ENCODE measurements at places on chromosomes 1 and 21.

- no peak for DNase-seq
Measured at GRCh38 chr21:44078411-44078981, 28.7 kb upstream of the PWP2 start.

DNA sequence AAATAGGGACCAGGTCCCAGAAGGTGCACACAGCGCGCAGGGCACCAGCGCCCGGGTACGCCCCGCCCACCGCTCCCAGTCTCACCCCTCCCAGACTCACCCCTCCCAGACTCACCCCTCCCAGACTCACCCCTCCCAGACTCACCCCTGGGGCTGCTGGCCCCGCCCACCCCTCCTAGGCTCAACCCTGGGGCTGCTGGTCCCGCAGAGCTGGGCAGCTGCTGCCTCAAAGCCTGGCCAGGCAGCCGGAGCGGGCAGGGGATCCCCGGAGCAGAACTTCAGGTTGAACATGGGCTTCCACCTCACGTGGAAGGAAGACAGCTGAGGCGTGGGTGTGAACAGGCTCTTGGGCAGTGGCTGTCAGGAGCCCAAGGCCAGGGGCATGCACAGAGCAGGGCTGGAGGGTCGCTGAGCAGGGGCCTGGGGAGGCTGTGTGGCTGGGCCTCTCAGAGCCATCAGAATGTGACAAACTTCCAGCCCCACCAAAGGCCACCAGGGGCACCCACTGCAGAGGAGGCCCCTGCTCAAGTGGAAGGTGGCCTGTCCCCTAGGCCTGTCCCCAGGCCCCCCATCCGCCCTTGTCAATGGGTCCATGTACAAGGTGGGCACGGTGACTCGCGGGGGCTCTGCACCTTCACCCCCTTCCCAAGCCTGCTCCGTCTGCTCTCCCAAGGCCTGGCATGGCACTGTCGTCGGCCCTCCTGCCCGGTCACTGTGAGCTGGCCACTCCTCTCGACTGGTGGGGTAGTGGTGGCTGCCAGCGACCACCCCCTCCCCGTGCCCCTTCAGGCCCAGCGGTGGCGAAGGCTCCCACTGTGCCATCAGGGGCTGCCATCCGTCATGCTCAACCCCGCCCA lies 20.4 kb upstream of the SUMO3 start:
- no peak for DNase-seq

DNA sequence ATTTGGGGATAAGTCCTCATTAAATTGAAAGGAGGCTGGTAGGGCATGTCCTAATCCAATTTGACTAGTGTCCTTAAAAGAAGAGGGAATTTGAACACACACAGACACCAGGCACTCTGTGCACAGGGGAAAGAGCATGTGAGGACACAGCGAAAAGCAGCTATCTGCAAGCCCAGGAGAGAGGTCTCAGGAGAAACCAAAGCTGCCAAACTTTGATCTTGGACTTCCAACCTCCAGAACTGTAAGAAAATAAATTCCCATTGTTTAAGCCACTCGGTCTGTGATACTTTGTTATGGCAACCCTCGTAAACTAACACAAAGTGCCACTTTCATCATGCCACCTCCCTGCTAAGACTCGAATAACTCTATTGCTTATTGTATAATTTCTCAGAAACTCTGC lies 13.8 kb downstream of the PLA2G4A start:
- DNase-seq = no peak

DNA sequence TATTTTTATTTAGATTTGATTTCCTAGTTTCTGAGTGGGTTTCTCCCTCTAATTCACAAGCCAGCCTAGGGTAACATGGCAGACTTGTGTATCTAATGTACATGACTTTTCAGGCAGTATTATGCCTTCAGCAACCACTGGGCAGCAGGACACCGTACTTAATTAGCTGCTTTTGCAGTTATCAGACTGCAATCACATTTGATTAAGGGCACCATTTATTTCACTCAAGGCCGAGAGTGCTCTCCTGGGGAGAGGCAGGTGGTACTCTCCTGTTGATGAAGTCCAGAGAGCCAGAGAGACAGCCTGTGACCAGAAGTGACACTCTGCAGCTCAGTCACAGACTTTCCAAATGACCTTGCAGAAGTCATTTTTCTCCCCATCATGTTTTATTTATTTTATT lies 18.7 kb downstream of the CYYR1 start:
- no peak for DNase-seq

DNA sequence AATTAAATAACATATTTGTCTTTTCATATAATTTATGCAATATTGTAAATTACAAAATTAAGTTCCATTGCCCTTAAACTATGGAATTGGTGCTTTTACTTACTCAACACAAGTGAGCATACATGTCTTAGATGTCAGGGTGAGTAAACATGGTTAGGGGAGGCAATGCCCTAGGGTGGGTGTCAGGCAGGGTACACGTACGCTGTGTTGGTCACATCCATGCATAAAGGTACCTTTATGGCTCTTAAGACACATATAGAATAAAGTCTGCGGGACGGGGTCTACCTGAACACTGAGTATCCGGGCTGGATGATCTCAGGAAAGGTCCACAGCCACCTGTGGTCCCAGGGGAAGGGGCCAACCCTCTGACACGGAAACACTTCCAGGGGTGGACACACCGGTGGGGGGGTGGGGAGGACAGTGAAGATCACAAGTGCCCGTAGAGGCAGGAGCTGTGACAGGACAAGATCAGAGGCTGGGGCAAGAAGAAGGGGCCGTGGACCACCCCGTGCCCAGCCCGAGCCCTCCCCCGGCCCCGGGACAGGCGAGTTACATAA lies 720 bp downstream of the LIN9 start:
- no peak for DNase-seq

DNA sequence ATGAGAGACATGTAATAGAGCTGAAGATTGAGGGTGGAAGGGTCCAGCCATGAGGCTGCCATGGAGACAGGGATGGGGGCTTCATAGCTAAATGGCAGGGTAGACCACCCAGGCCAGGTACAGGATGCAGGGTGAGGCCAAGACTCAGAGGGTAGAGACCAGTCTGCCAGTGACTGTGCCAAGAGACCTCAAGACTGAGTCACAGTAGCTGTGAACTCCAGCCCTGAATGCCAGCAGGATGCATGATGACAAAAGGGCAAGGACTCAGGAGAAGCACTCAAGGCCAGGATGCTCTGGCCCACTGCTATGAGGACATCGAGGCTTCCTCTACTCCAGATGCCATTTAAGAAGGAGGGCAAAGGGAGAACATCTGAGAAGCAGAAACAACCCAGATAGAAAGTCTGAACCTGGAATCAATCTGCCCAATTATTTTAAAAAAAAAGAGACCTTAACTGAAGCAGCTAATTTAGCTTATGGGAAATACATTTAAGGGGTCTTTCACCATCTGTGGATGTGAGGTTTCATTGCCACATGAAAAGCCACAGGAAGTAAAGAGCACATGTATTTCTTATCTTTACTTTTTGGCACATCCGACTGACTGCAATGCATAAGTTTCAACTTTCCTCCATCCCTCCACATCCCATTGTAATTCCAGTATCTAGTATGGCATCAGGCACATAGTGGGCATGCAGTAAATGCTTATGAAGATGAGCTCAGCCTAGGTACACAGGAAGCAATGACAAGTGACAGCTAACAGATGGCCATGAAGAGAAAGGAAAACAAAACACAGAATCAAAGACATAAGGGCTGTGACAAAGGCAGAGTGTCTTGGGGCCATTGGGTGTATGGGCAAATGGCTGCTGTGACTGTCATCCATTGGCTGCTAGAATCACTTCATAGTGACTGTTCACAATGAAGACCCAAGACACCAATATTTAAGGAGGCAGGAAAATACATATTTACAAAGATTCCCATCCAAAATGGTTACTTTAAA lies 40.2 kb downstream of the SUSD4 start:
- no peak for DNase-seq

GRCh38 chr1:164630626-164631396 lies 71.8 kb downstream of the PBX1 start:
- no peak for DNase-seq

DNA sequence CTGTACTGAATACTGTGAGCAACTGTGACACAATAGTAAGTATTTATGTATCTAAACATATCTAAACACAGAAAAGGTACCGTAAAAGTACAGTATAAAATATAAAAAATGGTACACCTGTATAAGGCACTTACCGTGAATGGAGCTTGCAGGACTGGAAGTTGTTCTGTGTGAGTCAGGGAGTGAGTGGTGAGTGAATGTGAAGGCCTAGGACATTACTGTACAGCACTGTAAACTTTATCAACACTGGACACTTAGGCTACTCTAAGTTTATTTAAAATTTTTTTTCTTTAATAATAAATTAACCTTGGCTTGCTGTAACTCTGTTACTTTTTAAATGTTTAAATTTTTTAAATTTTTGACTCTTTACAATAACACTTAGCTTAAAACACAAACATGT lies 24.5 kb upstream of the SHCBP1L start:
- DNase-seq = no peak

DNA sequence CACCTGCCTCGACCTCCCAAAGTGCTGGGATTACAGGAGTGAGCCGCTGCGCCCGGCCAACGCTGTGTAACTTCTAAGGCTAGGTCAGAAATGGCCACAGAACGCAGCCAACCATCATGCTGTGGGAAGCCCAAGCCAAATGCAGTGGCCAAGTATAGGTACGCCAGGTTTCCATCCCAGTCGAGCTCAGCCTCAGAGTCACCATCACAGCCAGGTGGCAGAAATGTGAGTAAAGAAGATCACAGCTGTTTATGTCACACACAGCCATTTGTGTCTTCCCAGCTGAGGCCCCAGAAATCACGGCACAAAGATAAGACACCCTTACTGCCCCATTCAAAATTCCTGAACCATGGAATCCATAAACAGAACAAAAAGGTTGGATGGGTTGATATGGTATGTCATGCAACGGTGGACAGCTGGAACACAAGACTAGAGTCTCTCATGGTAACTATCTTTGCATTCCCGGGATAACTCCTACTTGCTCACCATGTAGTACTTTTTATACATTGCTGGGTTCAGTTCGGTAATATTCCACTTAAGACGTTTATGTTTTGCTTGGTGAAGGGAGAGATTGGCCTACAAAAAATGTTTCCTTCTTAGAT lies 84.3 kb downstream of the SLC45A1 start:
- no peak for DNase-seq

- DNase-seq = peak; percentile 11
Measured at GRCh38 chr1:99851850-99852454, 1.8 kb downstream of the AGL start.

DNA sequence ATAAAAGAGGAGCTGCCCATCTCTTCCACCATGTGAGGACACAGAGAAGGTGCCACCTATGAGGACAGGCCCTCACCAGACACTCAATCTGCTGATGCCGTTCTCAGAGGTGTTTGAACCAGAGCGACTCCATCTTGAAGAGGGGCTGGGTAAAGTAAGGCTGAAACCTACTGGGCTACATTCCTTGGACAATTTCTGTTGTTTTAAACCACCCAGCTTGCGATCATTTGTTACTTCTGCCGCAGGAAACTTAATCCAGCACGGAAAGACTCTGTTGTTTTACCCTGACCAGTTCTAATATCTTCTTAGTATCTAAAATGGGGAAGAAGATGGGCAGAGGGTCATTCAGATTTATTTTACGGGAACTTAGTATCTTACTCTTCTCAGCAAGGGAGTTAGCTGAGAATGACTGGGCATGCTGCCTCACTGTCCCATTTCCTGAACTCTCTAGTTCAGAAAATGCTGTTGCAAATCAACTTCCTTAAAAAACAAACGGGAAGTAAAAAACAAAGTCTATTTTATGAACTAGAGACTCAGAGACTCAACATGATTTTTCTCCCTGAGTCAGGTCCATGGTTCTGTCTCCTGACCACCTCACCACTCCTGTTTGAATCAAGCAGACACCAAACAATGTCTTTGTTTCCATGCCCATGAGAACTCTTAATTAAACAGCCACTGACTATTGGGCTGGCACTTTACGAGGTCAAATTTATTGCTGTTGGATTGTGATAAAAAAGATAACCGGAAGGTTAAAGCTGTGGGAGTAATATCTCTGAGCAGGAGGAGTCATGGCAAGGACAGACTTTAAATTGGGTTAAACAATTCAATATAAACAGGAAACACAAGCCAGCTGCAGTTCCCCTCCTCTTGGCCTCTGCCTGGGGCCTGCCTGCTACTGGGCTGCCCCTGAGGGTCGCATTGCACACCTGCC lies 23.8 kb upstream of the IFNAR1 start:
- peak; percentile 67 for DNase-seq

- DNase-seq = no peak
Measured at GRCh38 chr1:186511761-186512637, 51.1 kb upstream of the PDC start.

- DNase-seq = no peak
Measured at GRCh38 chr1:232322162-232322734, 307.7 kb downstream of the SIPA1L2 start.

- peak; percentile 21 for DNase-seq
Measured at GRCh38 chr1:157490467-157491165, 61.7 kb downstream of the FCRL5 start.

DNA sequence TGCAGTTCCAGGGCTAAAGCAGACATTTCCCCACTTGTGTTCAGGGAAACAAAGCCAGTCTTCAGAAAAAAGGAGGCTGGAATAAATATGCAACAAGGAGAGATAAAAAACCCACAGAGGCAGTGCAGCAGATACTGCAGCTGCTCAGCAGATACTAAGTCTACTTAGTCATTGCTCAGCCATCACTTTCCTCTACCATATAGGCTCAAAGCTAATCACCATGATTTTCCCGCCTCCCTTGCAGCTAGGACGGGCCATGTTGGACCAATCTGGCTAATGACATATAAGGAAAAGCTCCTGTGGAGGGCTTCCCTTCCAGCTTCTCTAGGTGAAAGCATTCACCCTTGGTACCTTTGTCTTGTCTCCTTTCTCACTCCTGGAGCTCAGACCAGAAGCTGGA lies 10.0 kb upstream of the EFHD2 start:
- no peak for DNase-seq

DNA sequence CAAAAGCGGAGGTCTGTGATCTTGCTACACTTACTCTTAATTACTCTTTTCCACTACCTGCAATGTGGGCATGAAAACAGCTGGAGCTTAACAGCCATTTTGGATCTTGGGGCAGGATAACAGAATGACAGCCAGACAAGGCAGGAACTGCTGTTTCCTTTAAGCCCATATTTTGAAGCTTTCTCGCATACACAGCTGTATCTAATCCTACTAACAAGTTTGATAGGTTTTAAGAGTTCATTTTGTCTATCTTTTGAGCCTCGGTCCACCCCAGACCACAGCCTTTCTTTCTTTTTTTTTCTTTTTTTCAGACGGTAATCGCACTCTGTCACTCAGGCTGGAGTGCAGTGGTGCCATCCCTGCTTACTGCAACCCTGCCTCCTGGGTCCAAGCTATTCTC lies 42.4 kb upstream of the CRB1 start:
- DNase-seq = no peak

DNA sequence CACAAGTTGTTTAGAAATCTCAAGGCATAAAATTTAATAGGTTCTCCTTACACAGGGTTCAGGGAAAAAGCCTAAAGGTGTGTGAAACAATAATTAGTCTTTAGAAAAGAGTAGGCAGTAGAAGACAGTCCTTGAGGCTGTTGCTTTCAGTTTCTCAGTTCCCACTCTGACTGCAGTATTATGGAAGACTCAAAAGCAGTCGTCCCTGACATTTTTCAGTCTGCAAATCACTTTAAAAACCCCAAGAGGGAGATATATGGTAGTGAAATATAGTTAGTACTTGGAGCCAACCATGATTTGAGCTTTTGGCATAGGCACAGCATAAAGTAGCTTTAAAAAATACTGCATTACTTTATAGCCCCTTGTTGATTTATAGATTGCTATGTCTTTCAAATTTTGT lies 299.7 kb downstream of the OLFM3 start:
- no peak for DNase-seq
